Neuronal stem cell (in vitro differentiated cells): ENCODE measurements at places on chromosomes 7 and 10.

GRCh38 chr10:63611078-63611477, 89.9 kb downstream of the REEP3 start:
- H3K4me3 ChIP-seq = no peak overlapping the region
- no peaks in the 10 kb centered on the region for H3K27me3 ChIP-seq
- no peak for DNase-seq
- H3K4me1 ChIP-seq = no peaks in the 10 kb centered on the region

GRCh38 chr7:157611341-157611740, 274.5 kb downstream of the DNAJB6 start:
- DNase-seq = no peak
- peaks cover 98% of the 10 kb centered on the region for H3K36me3 ChIP-seq
- H3K27ac ChIP-seq = no peak overlapping the region
- H3K4me1 ChIP-seq = peaks cover 1% of the 10 kb centered on the region

DNA sequence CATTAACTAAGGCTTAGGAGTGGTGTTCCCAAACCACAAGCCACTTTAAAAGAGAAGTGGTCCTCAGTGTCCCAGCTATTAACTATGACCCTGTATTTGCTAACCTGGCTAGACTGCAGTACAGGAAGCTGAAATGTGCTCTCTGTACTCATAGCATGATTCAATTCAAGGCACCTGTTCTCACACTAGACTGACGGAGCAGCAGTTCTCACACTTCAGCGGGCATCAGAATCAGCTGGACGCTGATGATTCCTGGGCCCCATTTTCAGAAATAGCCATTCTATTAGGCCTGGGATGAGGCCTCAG, 24.5 kb upstream of the MSRB2 start:
- H3K27me3 ChIP-seq = no peaks in the 10 kb centered on the region
- H3K4me1 ChIP-seq = no peaks in the 10 kb centered on the region
- no peak overlapping the region for H3K4me3 ChIP-seq

DNA sequence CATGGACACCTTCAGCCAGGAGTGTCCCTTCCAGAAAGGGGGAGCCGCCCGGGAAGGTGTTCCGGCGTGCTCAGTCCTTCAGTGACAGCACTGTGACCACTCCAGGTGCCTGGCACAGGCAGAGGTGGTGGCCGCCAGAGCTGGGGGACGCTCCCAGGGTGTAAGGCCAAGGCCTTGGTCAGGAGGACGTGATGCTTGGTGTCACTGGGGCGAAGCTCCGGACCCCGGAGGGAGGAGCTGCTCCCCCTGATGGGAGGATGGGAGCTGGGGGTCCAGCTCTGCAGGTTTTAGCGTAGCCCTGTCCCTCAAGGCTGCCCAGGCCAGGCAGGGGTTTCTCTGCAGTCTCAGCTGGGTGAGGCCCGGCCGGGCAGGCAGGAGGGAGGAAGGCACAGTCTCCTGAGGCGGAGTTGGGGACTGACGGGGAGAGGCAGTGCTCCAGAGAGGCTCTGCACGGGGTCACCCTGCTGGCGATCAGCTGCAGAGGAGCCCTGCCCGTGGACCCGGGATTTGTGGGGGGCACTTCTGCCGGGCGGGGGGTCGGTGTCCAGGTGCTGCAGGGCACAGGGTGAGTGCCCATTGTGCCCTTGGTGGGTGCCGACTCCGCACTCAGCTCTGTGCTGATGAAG, 56.5 kb upstream of the DNAJB6 start:
- no peaks in the 10 kb centered on the region for H3K27me3 ChIP-seq
- no peak for DNase-seq
- no peaks in the 10 kb centered on the region for H3K4me1 ChIP-seq
- no peak overlapping the region for H3K4me3 ChIP-seq
- H3K27ac ChIP-seq = no peak overlapping the region

- H3K27ac ChIP-seq = no peak overlapping the region
- H3K4me3 ChIP-seq = no peak overlapping the region
- H3K36me3 ChIP-seq = peaks cover 85% of the 10 kb centered on the region
- no peaks in the 10 kb centered on the region for H3K4me1 ChIP-seq
Observed at GRCh38 chr7:1475393-1475792, 16.1 kb upstream of the MICALL2 start.

DNA sequence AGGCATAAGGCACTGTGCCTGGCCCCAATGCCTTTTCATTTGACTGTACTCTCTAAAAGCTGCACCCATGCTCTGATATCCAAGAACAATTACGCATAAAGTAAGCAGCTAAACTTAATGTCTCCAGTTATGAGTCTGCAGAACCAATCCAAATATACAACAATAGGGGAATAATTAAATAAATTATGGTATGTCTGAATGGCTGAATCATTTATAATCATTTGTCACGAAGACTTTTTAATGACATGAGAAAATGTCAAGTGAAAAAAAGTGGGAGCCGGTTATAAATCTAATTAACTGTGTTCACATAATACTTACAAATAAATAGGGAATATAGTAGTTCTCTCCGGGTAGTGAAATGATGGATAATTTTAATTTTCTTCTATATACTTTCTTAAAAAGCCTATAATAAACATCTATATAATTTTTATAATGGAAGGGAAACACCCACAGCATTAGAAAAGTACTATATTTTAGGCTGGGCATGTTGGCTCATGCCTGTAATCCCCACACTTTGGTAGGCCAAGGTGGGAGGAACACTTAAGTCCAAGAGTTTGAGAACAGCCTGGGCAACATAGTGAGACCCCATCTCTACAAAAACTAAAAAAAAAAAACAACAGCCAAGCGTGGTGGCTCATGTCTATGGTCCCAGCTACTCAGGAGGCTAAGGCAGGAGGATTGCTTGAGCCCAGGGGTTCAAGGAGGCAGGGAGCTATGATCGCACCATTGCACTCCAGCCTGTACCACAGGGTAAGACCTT, 14.2 kb downstream of the SLC37A3 start:
- DNase-seq = no peak
- no peaks in the 10 kb centered on the region for H3K4me1 ChIP-seq
- H3K27me3 ChIP-seq = no peaks in the 10 kb centered on the region
- no peak overlapping the region for H3K4me3 ChIP-seq
- H3K27ac ChIP-seq = no peak overlapping the region
- H3K36me3 ChIP-seq = peaks cover 9% of the 10 kb centered on the region

DNA sequence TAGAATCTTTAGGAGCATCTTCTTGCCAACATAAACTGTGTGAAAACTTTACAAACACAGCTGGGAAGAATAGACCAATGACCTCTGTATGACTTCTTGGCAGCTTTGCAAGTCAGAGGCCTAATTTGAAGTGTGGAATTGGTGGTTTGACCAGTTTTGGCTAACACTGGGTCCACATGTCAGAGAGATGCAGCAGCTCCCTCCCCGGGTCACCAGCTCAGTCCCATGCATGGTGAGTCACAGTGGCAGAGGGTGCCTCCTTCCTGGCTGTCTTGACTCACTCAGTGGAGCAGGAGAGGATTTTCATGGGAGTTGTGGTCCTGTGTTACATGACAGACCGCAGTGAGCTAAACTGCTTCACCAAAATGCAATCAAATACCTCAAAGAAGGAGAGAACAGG, 8.2 kb upstream of the STARD3NL start:
- no peak overlapping the region for H3K4me3 ChIP-seq
- H3K27ac ChIP-seq = no peak overlapping the region
- no peaks in the 10 kb centered on the region for H3K4me1 ChIP-seq
- no peaks in the 10 kb centered on the region for H3K27me3 ChIP-seq
- DNase-seq = no peak

DNA sequence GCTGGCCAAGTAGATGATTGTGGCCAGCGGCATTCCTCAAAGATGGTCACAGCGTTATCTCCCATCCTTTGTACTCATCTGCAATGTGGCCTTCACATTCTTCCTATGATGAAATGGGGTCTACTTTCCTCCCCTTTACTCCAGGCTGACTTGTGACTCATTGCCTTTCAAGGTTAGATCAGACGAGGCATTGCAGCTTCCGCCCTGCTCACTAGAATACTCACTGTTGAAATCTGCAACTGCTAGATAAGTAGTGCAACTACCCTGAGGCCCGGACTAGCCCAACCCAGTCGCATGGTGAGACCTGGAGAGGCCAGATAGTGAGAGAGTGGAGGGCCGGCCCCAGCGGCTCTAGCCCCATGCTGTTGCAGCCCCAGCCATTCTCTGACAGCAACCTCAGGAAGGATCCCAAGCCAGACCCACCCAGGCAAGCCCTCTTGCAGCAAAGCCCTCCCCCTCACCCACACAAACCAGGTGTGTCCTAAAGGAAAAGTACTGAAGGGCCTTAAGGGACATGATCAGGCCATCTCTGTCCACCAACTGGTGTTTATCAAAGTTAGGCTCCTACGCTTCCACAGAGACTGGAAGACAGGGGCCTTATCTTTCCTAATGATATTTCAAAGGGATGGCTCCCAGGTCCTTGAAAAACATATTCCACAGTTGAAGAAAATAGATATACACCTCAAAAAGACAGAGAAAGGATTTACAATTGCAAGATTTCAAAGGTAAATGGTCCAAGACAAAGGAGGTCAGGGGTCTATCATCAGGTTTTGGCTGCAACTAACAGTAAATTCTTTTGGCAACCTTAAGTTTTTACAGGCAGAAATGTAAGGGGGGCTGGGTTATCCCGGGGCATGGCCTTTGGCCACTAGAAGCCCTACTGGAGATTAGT, 107.2 kb upstream of the TRIM24 start:
- DNase-seq = no peak
- H3K36me3 ChIP-seq = no peaks in the 10 kb centered on the region
- H3K27me3 ChIP-seq = no peaks in the 10 kb centered on the region

DNA sequence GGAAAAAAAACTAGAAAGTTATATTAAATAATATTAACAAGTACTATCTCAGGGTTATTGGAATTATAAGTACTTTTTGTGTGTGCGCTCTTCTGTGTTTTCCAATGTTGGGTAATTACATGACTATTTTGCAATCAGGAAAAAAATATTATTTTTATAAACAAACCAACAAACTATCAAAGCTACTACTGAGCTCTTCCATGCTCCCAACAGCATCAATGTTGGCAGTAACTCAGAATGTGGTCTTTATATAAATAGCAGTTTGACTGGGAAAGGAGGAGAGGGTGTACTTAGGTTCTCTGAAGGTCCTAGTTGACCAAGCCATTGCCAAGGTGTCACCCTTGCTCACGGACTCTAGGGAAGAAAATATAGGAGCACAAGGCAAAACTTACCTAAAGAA, 15.0 kb downstream of the MTERF1 start:
- DNase-seq = no peak
- H3K36me3 ChIP-seq = peaks cover 11% of the 10 kb centered on the region
- no peaks in the 10 kb centered on the region for H3K4me1 ChIP-seq
- H3K27ac ChIP-seq = no peak overlapping the region

DNA sequence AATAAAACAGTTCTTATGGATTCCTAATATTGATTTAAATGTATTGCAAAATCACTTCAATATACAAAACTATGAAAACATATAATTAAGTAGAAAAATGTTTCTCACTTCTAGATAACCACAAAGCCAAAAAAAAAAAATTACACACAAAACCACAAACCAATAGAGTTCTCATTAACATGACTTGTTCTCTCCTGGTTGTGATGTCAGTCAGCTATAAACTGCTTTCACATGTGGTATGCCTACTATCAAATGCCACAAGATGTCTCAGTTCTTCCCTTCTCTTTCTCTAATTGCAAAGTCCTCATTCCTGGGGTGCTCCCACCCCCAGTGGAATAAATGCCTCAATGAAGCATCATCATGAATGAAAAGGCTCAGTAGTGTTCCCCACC, 16.6 kb downstream of the GNAI1 start:
- DNase-seq = no peak
- H3K4me3 ChIP-seq = no peak overlapping the region
- no peaks in the 10 kb centered on the region for H3K36me3 ChIP-seq
- peaks cover under 1% of the 10 kb centered on the region for H3K4me1 ChIP-seq
- H3K27ac ChIP-seq = no peak overlapping the region

DNA sequence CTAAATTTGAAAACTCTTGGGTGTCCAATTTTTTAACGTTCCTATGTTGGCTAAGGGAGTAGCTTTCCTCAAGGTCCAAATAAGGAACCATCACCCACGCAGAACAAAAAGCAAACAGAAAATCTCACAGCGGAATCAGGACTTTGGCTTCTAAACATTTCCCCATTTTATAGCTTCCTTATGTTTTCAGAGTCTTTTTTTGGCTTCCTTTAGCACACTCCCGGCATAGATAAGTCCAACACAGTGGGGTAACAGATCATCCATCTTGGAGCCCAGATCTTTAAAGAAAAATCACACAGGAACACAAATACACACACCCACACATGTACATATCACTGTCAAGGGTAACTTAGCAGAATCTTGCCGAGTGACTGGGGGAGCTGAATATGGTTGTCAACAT, 4.2 kb upstream of the TCF7L2 start:
- no peak overlapping the region for H3K27ac ChIP-seq
- no peaks in the 10 kb centered on the region for H3K27me3 ChIP-seq
- no peaks in the 10 kb centered on the region for H3K36me3 ChIP-seq
- H3K4me3 ChIP-seq = no peak overlapping the region
- DNase-seq = no peak
- H3K4me1 ChIP-seq = peaks cover 7% of the 10 kb centered on the region

GRCh38 chr7:49774459-49775064, 1.1 kb downstream of the VWC2 start:
- DNase-seq = peak; percentile 47
- no peaks in the 10 kb centered on the region for H3K36me3 ChIP-seq
- H3K27ac ChIP-seq = no peak overlapping the region
- peaks cover 7% of the 10 kb centered on the region for H3K27me3 ChIP-seq
